Spleen (tissue), 13 donors: ENCODE measurements at places on chromosomes 5 and 9. TPM values are rescaled to one million over a fixed set of nuclear protein-coding genes. Genes with fewer than 3 reads are reported as not detected.

The PDE6A gene
- not detected for total RNA-seq

The NRG2 gene
- total RNA-seq = 4.8 TPM

The FYB1 gene
- total RNA-seq = 233 TPM

The TMEM174 gene
- not detected for total RNA-seq

The MFAP3 gene
- total RNA-seq = 64.6 TPM

The CCIN gene
- total RNA-seq = 0.43 TPM

The BTNL3 gene
- total RNA-seq = 0.37 TPM

The PCDHGA8 gene
- 1.7 TPM for total RNA-seq

The PLPPR1 gene
- total RNA-seq = not detected

The LCN6 gene
- total RNA-seq = 2.6 TPM

The PDLIM4 gene
- 3.7 TPM for total RNA-seq

The GTF3C5 gene
- total RNA-seq = 44.8 TPM

The C5orf58 gene
- not detected for total RNA-seq
